Thyroid gland (tissue), 4 donors: ENCODE measurements at places on chromosomes 3 and 15. TPM values are rescaled to one million over a fixed set of nuclear protein-coding genes. Genes with fewer than 3 reads are reported as not detected.

The DZIP3 gene
- total RNA-seq, result 18.9 TPM

The WDR93 gene
- 2.3 TPM for total RNA-seq

The GABRR3 gene
- not detected for total RNA-seq

The PCOLCE2 gene
- 37.8 TPM for total RNA-seq

The ECE2 gene
- total RNA-seq, result not detected

The MESD gene
- 74.6 TPM for total RNA-seq

The GPR87 gene
- not detected for total RNA-seq
